ENCODE measurements at places on chromosomes 6 and 20.
A peak's percentile ranks its signal among the peaks of the same experiment; 100 is the strongest.

- peak; percentile 24 for DNase-seq
Observed at GRCh38 chr6:29887819-29888776, 54.2 kb upstream of the HLA-A start.

GRCh38 chr6:148831064-148831463 is 84.2 kb downstream of the UST start:
- no peak for DNase-seq

DNA sequence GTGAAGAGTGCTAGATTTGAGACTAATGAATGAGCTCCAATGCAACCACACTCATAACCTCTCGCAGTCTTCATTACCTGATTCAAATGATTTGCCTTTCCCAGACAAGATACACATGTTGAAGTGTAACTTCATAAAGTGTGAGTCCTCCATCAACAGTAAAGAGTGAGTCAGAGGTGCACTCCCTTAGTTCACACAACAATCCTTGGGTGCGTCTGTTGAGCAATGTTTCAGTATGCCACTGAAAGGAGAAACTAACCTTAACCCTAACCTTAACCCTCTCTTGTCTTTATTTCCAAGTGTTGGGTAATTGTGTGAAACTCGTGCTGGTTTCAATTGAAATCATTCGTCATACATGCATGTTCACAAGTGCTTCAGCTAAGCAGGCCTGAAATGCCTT is 21.0 kb upstream of the RIN2 start:
- peak; percentile 86 for DNase-seq

DNA sequence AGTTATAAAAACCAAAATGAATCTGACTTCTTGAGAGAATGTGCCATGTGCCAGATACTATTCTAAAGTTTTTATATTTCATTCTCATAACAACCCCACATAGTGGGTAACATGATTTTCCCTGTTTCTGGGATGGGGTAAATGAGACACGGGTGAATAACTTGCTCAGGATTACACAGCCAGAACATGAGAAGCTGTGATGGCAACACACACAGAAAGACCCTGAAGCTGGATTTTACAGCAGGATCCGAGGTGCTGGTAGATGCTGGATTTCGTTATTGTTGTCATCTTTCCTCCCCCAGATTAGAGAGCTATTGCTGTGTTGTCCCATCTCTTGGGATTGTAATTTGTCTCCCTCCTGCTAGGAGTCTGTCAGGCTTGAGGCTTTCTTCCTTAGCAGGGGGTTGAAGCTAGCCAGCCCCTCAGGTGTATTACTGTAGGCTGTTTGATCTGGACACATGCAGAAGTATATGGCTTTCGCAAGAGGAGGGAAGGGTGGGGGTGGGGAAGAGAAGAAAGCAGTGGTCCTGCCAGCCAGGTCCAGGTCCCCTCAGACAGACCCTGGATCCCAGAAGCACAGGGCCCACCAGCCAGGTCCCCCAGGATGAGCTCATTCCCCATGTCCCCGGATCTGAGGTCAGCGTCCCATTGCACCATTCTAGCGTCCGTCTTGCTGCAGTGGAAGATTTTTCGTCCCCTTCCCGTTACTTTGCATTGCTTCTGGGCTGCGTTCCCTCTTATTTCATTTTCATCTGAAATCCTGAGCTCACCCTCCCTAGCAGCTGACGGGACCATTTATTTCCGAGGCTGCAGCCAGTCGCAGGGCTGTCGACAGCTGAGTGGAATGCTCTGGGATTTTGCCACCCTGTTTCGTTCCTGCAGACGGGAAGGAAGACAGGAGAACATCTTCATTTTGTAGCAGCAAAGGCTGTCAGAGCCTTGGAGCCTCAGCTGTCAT is 7.3 kb upstream of the KCNG1 start:
- peak; percentile 52 for DNase-seq

- DNase-seq, result no peak
Observed at GRCh38 chr6:32189069-32189741, 797 bp downstream of the PBX2 start.

DNA sequence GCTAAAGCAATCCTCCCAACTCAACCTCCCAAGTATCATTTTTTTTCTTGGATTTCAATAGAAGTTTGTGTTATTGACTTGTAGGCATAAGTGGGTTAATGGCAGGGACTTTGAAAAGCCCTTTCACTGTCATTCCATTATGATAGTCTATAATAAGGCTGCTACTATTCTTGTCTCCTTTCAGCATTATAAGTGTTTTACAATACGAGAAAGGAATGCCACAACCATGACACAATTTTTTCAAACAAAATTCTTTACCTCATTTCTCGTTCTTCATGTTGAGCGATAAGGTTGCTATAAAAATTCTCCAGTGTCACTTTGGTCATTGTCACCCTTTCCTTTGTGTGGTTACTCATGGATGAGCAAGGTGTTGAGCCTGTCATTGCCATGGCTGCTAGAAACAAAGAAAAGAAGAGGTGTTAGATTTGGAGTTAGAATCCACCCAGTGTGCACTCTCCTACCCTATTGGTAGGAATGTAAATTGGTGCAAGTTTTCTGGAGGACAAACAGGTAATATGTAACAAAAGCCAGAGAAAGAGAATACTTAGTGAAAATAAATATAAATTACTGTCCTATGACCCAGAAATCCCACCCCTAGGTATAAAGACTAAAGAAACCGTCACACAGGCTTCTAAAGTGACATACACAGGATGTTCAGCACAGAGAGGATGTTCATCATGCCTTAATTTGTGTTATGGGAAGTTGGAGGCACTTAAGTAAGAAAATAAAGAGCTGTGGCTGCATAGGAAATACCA is 7.3 kb downstream of the STK38 start:
- DNase-seq, result no peak

- no peak for DNase-seq
Observed at GRCh38 chr6:88539295-88539764, 373.2 kb upstream of the CNR1 start.

DNA sequence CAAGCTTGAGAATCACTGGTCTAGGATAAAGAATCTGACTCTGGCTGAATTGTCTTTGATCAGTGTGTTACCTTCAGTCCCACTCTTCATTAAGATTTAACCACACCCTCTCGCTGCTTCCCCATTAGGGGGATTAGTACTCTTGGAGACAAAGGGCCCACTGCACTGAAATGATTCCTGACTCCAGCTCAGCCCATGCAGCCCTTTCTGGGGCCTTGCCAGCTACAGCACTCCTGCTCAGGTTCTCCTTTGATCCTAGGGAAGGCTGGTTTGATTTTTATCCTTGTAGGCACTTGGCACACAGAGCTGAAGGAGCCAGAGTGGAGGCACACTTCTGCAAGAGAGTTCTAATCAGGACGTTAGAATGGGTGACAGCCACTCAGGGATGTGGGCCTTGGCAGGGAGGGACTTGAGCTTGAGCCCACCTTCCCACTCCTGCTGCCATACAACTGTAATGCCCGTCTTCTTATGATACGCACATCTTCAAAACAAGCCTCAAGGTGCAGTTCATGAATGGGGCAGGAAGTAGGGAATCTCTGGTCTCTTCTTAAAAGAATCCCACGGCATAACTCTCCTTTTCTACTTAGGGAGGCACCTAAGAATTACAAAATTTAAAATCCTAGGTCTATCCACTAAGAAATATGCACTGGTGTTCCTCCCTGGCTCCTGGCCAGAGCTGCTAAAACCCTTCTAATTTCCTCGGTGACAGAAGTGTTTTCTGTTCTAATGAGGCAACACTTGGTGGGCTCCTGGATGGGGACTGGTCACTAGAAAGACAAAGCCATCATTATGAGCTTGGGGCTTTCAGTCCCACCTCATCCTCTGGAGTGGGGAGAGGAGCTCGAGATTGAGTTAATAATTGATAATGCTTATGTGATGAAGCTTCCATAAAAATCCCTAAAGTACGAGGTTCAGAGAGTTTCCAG is 1.5 kb upstream of the SLA2 start:
- DNase-seq, result no peak

- DNase-seq, result peak; percentile 1
Observed at GRCh38 chr20:11581271-11581670, 336.4 kb upstream of the BTBD3 start.

- DNase-seq, result peak; percentile 30
Observed at GRCh38 chr6:23111984-23112383, 542.6 kb downstream of the HDGFL1 start.

- DNase-seq, result peak; percentile 95
Observed at GRCh38 chr6:170405311-170405975, 98.9 kb downstream of the FAM120B start.

DNA sequence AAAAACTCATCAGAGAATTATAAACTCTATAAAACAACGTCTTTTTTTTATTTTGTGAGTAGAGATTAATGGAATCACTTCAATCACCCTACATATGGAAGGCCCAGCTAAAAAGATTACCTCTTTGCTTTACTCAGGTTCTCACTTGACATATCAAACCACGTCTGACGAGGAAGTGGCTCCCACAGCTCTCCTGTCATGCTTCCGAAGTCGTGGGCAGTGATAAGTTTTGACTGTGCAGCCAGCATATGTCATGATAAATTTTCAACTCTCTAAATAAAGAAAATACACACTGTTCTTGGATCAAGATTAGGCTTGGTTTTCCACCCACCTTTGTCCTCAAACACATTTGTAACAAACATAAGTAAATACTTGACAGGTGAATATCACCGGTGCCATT is 279.5 kb upstream of the RNF217 start:
- no peak for DNase-seq

GRCh38 chr6:40413239-40413638 is 173.9 kb downstream of the LRFN2 start:
- no peak for DNase-seq

GRCh38 chr6:136317021-136317694 is 27.5 kb upstream of the BCLAF1 start:
- DNase-seq, result peak; percentile 75

GRCh38 chr6:12064538-12065071 is 52.5 kb downstream of the HIVEP1 start:
- no peak for DNase-seq

DNA sequence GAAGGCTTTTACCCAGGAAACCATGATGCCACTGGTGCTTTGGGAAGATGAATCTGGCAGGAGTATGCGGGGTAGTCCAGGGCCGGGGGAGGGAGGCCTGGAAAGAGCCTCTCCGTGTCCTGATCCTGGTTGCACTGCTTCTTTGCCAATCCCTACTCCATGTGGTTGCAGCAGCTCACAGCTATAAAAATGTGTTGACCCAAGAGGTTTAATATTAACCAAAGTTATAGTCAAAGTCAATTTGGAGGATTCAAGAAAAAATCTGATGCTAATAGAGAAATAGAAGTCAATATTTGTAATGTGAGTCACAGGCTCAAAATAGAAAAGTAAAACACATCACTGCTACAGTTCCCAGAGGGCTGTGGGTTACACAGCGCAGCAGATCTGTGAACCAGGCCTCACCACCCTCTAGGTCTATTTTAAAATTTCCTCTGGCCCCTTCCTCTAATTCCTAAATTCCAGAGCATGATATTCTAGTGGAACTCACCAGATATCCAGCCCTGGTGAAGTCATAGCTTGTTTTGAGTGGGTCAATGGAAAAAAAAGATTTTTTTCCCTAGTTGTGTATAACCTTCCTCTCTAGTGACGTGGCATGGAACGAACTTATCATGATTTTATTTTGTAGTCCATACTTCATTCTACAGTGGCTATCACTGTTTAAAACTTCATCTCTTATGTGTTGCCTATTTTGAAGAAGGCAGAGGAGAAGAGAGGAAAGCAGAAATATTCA is 63.2 kb upstream of the BMP2 start:
- peak; percentile 59 for DNase-seq

- DNase-seq, result no peak
Observed at GRCh38 chr6:39178804-39179203, 50.5 kb downstream of the KCNK5 start.

GRCh38 chr6:1553562-1554083 is 56.1 kb upstream of the FOXC1 start:
- DNase-seq, result peak; percentile 56

DNA sequence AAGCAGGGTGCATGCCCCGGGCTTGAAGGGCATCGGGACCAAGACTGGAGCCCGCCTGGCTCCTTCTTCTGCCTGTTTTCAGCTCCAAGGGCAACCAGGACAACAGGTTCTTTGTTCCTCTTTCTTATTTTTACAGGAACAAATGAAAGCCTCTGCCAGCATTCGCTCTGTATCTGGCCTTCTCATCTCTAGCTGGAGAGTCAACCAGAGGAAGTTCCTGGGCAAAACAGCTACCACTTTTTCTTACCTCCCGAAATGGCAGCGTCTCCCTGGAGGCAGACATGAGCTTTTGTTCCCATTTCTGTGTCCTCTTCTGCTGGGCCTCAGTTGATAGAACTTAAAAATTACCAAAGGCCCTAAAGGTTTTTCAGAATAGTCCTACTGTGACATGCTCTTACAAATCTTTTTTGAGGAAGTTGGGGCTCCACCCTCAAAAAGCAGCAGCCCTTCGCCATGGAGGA is 74.1 kb upstream of the NAA20 start:
- no peak for DNase-seq

DNA sequence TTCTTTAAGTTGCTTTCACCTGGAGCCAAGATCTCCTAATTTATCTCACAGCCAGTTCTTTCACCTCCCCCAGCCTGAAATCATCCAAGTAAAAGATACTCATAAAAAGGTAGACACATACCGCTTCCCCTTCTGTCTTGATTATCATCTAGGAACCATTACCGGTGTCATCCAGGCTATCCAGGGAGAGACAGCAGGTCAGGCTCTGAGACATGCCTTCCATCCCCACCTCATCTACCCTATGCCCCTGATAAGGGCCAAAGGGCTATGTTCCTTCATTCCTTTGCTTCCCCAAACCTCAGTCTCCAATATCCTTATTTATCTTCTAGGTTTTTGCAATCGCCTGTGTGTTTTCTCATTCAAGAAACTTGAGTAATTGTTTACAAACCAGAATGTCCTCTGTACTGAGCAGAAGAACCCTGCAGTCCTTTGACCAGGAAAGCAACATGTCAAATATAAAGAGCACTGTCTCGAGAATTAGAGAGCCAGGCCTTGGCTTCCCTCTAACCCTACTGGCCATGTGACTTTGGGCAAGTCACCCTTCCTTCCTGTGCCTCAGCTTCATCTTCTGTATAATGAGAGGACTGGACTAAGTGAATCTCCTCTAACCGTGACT is 41.0 kb downstream of the TNFRSF21 start:
- no peak for DNase-seq

- DNase-seq, result peak; percentile 90
Observed at GRCh38 chr6:53581173-53581773, 36.4 kb upstream of the GCLC start.

GRCh38 chr6:63644668-63645326 is 9.2 kb downstream of the PHF3 start:
- peak; percentile 55 for DNase-seq

DNA sequence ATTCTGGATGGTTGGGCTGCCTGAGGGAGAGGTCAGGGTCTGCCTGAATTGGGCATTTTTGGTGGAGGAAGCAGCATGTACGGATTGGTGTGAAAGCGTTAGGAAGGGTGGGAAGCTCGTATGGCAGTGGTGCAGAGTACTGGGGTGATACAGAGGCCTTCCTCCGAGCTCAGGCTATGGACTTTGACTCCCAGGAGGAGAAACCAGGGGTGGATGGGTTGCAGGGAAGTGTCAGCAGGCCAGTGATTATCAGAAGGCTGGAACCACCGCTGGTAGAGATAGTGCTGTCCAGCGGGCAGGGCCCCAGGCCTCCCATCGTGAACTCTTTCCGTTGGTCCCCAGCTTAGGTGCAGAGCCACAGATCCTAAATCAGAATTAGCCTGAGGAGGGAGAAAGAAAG is 5.3 kb downstream of the WFDC5 start:
- DNase-seq, result no peak

- no peak for DNase-seq
Observed at GRCh38 chr6:159862103-159862502, 28.7 kb upstream of the MAS1 start.

GRCh38 chr6:125198398-125198937 is 44.9 kb downstream of the TPD52L1 start:
- no peak for DNase-seq

- no peak for DNase-seq
Observed at GRCh38 chr6:106913111-106913510, 61.4 kb downstream of the CD24 start.

Measured in fibroblast of mammary gland (primary cell).